ENCODE measurements at places on chromosomes 4 and X.
A peak's percentile ranks its signal among the peaks of the same experiment; 100 is the strongest.

- DNase-seq = peak; percentile 23
These were observed 107.5 kb downstream of the GABRG1 start for GRCh38 chr4:46016306-46016705.

DNA sequence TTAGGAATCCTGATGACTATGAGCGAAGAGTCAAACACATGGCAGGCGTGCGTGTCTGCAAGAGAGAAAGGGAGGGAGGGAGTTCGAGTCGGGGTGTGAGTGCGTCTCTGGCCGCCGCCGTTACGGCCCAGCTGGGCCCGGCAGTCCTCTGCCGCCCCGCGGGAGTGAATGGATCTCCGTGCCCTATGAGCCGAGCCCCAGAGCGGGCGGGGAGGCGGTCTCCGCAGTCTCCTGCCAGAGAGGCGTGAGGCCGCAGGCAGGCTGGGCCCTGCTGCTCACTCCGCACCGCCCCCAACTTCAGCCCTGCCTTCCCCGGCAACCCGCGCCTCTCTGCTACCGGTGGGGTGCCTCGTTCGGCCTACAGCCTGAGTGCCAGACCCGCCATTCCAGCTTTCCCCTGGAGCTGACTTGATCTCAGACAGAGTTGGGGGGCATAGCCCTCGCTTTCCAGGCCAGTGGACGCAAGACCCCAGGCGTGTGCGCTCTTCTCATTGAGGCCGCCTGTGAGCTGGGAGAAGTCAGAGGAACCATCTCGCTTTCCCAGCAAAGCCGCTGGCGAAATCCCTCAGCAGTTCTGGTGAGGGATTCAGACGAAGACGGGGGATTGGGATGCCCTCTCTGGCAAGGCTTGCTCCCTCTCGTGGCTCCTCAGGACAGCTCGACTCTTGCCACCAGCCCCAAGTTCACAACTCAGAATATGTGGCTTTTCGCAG, 1.4 kb downstream of the SLC16A2 start:
- peak; percentile 74 for DNase-seq

GRCh38 chr4:36254371-36254770, 10.1 kb upstream of the ARAP2 start:
- DNase-seq = no peak

GRCh38 chr4:26729027-26729426, 131.6 kb upstream of the STIM2 start:
- no peak for DNase-seq

DNA sequence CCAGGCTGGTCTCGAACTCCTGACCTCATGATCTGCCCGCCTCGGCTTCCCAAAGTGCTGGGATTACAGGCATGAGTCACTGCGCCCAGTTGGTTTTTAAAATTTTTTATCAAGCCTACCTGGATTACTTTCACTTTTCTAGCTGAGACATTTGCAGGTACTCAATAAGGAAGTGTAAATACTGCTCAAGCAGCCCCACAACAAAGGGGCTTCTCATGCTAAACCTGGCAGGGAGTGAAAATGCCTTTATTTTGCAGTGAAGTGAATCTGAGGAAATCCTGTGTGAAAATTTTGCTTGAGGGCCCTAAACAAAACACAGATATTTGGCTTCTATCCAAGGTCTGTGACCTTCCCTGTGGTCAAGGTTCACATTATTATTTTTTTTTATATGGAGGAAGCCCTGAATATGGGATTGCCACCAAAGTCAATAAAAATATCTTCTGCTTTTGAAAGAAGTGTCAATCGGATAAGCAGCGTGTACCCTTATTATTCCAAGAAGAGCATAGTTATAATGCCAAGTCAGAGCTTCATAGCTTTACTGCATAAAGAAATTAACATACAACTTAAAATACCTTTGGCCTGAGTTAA, 481.0 kb downstream of the SH2D1A start:
- no peak for DNase-seq

- no peak for DNase-seq
These were observed 63.9 kb upstream of the PTPN13 start for GRCh38 chr4:86530183-86530582.

- DNase-seq = peak; percentile 52
These were observed 956 bp downstream of the SORCS2 start for GRCh38 chr4:7193030-7193958.

GRCh38 chr4:139297001-139297410, 4.3 kb upstream of the NAA15 start:
- DNase-seq = no peak

GRCh38 chrX:105823092-105823455, 735 bp downstream of the NRK start:
- no peak for DNase-seq

DNA sequence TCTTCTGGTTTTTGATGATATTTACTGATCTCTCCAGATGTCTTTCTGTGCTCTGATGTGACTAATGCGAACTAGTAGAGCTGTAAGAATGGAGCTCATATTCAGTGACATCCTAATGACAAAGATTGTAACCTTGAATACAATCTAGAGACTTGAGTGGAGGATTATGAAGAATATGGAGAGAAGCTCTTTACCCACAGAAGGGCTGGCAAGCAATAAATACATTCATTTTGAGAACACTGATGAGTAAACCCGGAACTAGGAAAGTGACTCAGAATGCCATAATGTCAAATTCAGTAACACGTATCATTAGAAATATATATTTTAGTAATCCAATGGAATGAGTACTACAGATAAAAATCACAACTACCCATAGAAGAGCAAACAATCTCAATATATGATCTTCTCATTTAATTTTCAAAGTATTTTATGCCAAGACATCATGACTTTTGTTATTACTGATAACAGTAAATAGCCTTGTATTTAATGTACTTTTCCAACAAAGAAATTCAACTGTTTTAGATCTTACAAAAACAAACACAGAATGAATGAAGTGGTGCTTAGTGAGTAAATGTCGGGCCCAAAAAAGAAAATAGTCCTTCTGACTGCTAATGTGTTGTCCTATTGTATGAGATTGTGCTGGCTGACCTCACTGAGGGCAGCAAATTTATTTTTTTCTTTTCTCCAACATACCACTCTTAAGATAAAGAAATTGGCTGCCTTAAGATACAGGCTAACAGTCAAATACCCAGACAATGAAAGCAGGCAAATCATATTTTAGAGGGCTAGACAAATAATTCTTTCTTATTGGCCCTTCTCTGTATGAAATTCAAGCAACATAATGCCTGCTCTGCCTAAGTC, 49.2 kb upstream of the HDAC8 start:
- DNase-seq = peak; percentile 41

DNA sequence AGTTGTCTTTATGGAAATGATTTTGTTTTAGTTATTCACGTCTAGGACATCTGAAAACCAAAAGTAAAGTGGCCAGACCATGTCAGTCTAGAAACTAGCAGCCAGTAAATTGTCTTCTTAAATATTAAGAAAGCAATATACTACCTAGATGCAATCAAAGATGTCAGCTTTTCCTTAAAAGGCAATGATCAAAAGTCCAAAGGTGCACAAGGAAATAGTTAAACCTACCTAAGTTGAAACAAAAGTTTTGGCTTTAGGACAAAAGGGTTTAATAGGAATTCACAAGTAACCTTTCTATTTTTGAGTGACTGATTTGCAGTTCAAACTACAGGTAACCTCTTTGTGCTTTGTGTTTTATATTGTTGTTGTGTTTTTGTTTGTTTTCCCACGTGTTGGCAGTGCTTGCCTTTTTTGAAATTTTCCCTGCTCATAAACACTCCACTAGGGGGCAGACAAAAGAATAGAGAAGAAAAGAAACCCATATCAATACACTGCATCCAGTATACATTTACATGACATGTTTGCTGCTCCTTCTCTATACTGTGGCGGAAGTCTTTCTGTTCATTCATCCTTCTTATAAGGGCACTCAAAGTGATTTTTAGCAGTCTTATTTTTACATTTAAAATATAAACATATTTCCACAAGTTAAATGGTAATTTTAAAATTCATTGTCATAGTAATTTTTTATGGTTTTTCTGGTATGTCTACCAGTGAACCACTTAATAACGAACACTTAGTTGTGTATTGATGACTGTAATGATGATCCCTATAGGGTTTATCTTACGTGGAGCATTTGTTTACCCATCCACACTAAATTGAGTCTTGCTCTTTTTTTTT, 62.7 kb downstream of the GAB1 start:
- DNase-seq = peak; percentile 79

DNA sequence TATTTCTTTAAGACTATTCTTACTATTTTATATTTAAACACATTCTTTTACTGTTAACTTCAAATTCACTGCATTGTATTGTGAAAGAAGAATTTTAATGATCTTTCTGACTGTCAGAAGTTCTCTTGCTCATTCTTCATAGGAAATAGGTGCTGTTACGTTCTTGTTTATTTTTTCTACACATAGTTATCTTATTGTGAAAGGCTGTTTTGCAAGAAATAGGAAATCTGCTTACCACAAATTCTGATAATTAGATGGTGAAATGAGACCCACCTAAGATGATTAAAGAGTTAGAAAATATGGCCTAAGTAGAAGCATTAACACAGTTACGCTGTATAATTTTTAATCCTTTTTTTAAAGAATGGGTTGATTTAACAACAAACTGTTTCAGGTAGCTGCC, 316.1 kb upstream of the ZFP42 start:
- no peak for DNase-seq

- no peak for DNase-seq
These were observed 19.5 kb downstream of the SMPX start for GRCh38 chrX:21738210-21738949.

DNA sequence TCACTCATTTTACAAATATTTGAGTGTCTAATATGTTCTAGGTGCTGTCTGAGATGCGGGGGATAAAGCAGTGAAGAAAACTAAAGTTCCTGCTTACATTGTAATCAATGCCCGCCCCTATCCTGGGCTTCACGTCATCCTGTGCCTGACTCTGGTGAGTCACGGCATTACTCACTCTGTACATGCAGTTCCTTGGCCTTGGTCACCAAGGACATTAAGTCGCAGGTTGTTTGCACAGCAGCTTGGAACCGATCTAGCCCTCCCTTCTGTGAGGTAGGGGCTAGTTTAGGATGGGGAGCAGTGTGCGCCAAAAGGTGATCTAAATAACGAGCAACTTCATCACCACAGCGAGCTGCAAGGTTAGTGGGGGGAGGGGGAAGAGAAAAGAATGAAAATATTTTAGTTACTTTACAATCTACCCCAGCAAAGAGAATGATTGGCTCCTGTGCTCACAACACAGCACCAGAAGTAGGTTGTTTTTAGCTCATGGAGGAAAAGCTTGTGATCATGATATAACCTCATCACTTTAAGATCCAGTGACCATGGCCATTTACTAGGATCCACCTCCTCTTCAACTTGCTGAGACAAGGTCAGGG, 48.0 kb upstream of the HDAC8 start:
- peak; percentile 85 for DNase-seq

DNA sequence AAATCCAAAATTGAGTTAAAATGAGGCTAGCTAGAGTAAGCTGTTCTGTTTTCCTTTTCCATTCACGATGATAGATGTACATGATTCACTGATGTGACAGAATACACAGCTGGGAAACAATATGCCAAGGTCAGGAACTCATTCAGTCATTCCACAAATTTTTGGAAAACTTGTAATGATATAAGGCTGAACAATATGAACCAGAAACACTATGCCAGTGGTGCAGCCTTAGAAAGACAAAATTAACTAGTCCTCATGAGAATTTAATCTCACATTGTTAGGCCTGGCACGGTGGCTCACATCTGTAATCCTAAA, 50.0 kb upstream of the NDST3 start:
- DNase-seq = no peak

- no peak for DNase-seq
These were observed 227.7 kb downstream of the BCOR start for GRCh38 chrX:39869846-39870601.

GRCh38 chrX:108216919-108217571, 125.5 kb downstream of the ATG4A start:
- peak; percentile 30 for DNase-seq

- DNase-seq = no peak
These were observed 143.1 kb downstream of the TRAM1L1 start for GRCh38 chr4:116942315-116942714.

DNA sequence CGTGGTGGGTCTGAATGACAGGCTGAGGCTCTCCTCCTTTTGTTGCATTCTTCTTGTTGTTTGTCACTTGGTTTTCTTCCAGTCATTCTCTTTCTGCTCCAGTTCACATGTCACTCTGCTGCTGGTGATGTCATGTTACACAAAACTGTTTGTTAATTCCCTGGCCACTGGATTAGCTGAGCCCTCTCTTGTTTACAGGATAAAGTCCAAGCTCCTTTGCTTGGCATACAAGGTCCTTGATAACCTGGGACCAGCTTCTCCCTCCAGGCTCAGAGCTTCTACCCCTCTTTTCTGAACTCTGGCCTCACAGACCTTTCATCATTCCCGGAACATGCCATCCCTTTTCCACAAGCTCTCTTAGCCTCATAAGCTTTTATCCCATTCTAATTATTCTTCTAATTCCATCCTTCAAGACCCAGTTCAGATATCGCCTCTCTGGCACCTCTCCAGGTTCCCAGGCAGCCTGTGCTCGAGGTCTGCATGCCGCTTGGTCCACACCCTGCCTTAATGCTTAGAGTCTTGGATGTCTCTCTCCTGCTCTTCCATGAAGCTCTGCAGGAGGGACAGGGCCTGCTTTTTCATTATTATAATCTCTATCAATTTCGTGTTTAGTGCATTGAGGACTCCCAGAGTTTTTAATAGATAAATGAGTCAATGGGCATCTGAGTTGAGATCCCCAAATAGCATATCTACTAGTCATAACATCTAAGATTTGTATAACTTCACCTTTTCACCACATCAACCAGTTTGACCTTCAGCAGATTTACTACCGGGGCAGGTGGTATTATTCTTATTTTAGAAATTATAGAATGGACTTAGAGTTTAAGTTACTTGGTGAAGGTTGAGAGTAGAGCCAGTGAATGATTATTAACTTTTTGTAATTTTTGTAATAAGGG, 98.7 kb downstream of the TMEM131L start:
- peak; percentile 49 for DNase-seq

- no peak for DNase-seq
These were observed 76.8 kb upstream of the MCF2 start for GRCh38 chrX:139784807-139785206.

GRCh38 chrX:152844256-152844655, 13.4 kb downstream of the NSDHL start:
- DNase-seq = no peak

DNA sequence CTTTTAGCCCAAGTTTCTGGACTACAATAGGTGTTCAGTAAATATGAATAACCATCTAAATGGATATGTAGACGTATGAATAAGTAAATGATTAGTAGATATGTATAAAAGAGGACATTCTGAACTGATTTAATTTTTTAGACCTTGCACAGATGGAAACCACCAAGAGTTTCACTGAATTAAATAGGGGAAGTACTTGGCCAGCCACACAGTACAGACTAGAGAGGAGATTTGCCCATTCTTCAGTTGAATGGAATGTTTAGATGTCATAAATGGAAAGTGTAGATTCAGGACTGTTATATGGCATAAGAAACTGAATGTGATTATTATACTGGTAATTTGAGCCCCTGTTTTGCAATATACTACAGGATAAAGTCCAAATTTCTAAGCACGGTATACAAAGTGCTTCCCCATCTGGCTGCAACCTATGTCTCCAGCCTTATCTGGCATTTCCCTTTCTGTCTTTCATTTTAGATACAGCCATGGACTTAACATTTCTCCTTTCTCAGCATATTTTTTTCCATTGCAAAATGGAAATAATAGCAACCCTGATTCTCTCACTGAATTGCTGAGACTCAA, 137.8 kb upstream of the HS3ST1 start:
- DNase-seq = peak; percentile 77

Measured in adipocyte (in vitro differentiated cells).